Choroid plexus epithelial cell (primary cell): ENCODE measurements at places on chromosomes 11 and 22.

GRCh38 chr11:125167292-125167953, 2.9 kb downstream of the PKNOX2 start:
- peak; percentile 79 for DNase-seq

DNA sequence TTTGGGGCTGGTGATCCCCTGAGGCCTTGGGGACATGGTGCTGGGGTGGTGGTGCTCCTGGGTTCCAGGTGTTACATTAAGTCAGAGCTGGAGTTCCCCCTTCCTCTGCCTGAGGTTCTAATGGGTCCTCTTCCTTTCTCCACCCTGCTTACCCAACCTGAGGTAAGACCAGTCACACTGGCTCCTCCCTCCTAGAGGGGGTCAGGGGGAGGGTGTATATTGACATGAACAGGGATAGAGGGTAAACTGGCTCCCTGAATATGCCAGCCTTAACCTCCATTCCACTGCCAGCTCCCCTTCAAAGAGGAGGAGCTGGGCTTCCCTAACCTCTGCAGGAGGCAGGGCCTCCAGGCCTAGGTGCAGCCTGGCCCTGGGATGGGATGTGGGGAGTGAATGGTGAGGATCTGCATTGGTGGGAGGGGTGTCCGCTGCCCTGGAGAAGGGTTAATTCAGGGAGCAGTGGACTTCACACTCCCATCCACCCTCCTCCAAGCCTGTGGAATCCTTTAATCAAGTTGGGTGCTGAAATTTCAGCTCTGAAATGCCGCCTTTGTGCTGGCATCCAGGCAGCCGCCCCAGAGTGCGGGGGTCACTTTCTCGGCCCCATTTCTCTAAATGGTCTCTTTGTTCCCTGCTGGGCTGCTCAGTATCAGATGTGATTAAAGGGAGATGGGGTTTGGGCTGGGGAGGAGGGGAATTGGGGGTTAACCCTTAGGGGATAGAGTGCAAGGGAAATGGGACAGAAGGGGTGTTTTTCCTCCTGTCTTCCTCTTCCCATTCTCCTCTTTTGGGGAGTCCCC, 15.2 kb downstream of the POLR2F start:
- DNase-seq, result no peak

GRCh38 chr22:38824585-38824984, 19.2 kb downstream of the NPTXR start:
- DNase-seq, result peak; percentile 82

DNA sequence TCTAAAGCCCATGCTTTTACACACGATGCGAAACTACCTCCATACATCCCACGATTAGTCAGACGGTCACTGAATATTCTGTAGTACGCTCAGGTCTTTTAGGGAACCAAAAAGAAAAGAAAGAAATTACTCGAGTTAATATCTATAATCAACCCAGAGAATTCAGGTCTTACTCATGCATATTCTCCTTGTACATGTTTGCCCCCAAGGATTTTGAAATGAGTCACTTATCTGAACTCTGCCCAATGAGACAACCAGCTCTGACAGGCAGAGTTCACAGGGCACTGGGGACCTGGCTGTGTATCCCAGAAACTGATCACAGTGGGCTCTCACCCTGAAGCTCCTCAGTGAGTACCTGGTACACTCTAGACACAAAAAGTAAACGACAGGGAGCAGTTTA, 29.2 kb downstream of the RASSF10 start:
- no peak for DNase-seq

DNA sequence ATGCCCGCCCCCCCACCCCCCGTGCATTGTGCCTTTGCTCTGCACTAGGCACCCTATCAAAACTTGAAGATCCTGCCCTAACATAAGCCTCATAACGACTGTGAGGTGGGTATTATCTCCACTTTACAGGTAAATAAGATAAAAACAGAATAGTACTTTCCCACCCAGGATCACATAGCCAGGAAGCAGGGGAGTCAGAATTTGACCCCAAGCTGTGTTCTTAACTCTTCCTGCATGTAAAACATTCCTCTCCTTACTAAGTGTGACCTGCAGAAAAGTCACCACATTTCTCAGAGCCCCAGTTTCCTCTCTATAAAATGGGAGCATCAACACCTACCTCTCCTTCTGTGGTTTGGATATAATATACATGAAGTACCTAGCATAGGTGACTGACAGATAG, 18.2 kb upstream of the ANKK1 start:
- no peak for DNase-seq

- DNase-seq, result peak; percentile 8
These were observed 94.2 kb downstream of the FCHSD2 start for GRCh38 chr11:73047773-73048371.

DNA sequence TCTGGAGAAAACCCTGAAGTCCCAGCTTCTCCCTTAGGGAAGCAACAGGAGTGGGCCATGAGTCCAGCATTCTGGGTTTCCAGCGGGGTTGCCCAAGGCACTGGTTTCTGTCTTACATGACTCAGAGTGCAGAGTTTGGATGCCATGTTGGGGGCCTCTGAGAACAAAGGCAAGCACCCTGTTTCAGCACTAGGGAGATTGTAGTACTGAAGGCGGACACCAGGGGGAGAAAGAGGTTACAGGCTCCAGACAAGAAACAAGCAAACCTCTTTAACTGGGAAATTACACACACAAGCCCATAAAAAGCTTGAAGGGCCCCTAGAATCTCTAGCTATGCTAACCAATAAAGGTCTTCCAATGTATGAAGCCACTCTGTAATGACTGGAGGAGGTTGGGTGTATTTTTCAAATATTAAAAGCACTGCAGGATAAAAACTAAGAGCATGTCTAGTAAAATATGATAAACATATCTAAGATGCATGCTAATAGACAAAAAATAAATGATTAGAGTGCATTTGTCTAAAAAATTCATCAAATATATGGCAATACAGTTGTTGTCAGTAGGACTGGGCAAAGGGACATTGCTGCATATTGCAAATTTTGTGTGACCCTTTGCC, 7.1 kb downstream of the MS4A6E start:
- peak; percentile 57 for DNase-seq

DNA sequence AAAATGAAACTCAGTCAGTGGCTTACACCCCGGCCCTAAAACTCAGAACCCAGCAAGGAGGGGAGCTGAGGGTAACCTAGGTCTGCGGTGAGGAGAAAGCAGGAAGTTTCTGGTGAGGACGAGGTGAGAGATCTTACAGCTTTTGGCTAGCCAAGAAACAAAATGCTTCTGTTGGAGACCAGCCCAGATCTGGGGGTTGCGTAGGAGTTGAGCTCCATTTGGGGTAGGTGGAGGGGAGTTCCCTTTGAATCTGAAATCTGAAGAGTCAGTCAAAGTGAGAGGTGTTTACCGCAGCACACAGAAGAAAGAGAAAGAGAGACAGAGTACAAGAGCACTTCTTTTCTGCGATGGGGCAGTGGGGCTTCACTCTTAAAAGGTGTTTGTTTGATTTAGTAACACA, 29.6 kb downstream of the EHF start:
- peak; percentile 84 for DNase-seq

DNA sequence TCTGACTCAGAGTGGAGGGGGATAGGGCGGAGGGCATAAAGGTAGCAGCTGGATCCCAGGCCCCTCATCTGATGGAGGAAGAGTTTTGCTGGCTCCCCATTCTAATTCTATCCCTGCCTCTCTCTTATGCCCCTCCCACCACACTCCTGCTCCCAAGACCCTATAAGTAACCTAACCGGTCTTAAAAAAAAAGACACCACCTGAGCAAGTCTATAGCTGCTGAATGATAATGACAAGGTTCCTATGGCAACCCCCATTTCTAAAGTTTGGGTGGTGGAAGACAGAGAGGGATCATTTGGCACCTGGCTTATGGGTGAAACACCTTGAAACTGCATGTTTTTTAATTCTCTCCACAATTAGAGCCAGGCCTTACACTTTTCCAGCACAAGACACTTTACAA, 69.6 kb downstream of the LARGE1 start:
- no peak for DNase-seq

DNA sequence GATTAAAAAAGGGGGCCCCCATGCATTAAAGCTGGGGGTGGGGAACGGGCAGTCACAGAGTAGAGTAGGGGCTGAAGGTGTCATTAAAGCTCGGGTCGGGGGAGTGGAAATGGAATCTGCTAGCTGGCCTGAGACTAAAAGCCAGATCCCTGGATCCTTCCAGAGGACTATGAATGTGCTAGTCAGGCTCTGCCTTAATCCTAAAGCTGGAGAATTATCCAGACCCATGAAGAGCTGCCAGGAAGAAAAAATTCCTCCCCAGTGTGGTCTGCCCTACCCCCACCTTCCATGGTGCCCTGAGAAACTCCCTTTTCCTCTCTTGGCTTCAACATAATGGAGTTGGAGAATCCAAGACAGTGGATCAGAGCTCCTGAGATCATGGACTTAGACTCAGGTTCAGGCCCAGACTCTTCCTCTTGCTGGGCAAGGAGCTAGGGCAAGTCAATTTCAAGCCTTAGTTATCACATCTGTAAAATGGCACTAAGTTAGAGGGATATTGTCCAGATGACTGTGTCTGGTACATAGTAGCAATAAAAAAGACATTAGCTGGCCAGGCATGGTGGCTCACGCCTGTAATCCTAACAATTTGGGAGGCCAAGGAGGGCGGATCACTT, 24.0 kb upstream of the SMTN start:
- DNase-seq, result no peak

DNA sequence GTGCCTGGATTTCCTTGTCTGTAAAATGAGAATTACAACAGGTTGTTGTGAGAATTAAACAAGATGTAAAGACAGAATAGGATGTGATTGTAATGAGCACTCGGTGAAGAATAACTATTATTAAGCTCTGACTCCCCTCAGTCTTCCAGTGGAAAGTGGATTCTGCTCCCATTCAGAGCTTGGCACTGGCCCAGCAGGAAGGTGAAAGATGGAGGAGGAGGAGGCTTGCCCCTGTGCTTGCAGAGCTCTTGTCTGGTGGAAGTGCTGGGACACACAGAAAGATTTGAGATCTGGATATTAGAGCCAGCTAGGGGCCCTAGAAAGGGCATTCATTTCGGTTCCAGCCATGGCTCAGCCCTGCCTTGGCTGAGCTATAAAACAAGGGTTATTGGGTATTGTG, 28.2 kb downstream of the PHLDB1 start:
- no peak for DNase-seq

- DNase-seq, result no peak
These were observed 35.0 kb upstream of the PPARA start for GRCh38 chr22:46115388-46115678.

DNA sequence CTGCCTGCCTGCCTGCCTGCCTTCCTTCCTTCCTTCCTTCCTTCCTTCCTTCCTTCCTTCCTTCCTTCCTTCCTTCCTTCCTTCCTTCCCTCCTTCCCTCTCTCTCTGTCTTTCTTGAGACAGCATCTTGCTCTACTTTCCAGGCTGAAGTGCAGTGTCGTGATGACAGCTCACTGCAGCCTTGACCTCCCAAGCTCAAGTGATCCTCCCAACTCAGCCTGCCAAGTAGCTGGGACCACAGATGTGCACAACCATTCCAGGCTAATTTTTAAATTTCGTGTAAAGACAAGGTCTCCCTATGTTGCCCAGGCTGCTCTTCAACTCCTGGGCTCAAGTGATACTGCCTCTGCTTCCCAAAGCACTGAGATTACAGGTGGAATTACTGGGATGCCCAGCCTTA, 328.2 kb upstream of the SORL1-AS1 start:
- DNase-seq, result no peak

- no peak for DNase-seq
These were observed 13.6 kb downstream of the UCP2 start for GRCh38 chr11:73969091-73969490.

DNA sequence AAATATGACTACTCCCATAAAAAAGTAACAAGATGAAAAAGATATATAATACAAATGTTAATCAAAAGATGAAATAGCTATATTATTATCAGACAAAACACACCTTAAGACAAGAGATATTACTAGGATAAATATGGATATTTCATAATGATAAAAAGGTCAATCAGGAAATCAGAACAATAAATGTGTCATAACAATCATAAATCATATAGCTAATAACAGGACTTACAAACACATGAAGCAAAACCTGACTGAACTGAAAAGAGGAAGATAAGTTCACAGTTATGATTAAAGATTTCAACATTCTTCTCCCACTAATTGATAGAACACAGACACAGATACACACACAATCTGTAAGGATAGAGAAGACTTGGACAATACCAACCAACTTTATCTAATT, 47.2 kb downstream of the EIF3M start:
- no peak for DNase-seq

DNA sequence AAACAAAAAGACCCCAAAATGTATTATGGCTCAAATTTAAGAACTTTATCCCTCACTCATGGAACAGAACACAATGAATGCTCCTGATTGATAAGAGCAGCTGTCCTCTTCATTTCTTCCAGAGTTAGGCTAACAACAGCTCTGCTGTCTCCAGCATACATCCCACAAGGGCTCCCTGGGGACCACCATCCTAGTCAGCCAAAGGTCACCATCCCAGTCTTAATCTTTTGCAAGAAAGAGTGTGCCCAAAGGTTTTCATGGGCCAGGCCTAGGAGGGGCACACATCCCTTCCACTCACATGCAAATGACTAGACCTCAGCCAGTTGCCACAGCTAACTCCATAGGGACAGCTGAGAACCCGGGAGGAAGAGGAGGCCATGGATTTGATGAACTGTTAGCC, 555.3 kb downstream of the BUD13 start:
- DNase-seq, result no peak

DNA sequence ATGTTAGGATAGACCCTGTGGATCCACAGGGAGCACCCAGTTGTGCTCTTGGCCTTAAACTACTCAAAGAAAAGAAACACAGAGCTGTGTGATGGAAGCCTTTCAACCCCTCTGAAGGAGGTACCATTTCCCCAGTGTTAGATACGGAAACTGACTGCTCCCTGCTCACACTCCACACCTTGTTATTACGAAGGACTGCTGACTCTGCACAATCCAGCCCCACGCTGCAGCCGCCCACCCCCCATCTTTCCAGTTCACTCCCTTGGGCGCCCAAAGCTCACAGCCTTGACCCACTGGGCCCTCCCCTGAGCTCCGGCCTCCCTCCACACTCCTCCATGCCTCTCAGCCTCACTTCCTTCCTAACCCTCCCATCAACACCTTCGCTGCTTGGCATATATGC, 75.5 kb downstream of the EFCAB6 start:
- no peak for DNase-seq

DNA sequence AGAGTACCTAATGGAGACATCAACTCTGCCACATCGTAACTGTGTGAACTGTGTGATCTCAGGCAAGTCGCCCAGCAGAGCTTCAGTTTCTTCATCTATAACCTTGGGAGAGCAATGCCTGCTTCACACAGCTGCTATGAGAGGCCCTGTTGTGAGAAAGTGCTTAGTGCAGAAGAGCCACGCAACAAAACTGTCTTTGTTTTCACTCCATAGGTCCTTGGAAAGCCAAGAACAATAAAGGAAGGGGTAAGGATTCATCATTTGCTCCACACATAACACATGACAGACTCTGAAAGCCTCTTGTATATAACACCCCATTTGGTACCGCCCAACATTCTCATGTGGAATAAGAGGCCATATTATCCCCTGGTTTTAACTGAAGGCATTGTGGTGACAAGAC, 231.9 kb upstream of the ISX start:
- DNase-seq, result no peak

- DNase-seq, result no peak
These were observed 21.8 kb upstream of the YWHAH start for GRCh38 chr22:31922534-31922933.
